Suppressor macrophage (primary cell): ENCODE measurements at places on chromosomes 5 and 9.

- no peak for DNase-seq
Measured at GRCh38 chr5:122507581-122507980, 195.5 kb downstream of the SNCAIP start.

DNA sequence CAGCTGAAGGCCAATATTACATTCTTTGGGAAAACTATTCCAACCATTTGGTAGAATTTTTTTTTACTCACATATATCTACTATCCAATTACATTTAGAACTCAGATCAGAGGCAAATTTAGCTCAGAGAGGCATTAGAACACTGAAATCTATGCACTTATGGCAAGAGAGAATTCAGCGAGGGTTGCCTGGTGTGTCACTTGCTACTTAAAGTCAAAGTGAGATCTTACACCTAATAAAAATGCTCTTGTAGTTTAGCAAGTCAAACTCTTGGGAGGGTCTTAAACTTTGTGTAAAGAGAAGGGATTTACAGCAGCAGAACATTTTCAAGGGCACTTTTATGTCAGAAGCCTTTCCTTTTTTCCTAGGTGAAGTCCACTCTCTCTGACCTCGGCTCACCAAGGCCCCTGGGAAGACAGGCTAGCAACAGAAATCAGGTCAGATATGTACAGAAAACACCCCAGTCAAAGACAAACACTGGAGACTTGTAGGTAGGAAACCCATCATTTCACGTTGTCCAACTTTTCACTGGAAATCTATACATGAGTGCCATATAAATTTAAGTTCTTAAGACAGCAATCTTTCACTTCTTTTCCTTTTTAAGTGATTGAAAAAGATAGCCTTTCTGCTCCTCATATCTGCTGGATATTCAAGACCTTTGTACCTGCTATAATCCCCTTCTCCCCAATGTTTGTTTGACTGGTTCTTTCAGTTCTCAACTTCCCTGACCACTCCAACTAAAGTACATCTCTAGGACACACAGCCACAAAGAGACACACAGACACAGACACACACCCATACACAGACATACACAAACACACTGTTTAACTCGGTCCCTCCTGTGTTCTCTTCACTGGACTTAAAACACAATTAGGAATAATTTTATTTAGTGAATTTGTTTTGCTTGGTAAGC lies 635.8 kb downstream of the PDE4D start:
- DNase-seq = no peak

DNA sequence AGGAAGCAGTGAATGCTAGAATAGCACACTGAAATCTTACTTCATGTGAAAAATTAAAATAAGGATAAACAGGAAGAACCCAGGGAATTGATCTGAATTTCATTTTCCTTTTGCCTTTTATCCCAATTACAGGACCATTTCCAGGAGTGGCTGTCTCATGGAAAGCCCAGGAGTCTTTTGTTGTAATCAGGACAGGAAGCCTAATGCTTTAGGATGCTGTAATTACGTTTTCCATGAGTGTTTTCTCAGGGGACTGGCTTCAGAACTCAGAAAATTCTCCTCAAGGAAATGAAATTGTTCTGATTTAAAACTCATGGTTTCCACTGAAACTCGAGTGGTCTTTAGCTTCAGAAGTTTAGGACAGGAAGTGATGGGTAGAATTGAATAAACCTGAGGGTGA lies 56.6 kb upstream of the CAMK4 start:
- DNase-seq = no peak

DNA sequence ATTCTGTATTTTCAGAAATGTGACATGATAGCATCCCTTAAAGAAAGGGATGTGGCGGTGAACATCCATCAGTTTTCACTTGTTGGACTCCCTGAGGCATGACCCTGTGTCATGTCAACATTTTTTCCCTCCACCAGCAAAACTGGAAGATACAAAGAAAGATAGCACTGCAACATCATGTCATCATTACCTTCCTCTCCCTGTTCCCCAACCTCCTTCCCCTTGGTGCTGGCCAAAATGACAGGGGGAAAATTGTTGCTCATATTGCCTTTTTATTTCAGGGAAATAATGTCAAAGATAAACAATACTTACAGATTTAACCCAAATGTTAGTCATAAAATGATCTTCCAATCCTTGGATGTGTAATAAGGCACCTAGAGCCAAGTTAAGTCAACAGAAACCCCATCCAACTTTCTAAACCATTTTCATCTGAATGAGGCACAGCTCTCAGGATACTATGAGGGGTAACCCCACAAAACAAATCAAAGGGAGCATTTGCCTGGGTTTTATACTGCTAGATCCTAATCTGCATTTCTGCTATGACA lies 644.3 kb downstream of the ACTL7B start:
- no peak for DNase-seq

- no peak for DNase-seq
Measured at GRCh38 chr5:53882676-53883031, 322.2 kb downstream of the NDUFS4 start.

DNA sequence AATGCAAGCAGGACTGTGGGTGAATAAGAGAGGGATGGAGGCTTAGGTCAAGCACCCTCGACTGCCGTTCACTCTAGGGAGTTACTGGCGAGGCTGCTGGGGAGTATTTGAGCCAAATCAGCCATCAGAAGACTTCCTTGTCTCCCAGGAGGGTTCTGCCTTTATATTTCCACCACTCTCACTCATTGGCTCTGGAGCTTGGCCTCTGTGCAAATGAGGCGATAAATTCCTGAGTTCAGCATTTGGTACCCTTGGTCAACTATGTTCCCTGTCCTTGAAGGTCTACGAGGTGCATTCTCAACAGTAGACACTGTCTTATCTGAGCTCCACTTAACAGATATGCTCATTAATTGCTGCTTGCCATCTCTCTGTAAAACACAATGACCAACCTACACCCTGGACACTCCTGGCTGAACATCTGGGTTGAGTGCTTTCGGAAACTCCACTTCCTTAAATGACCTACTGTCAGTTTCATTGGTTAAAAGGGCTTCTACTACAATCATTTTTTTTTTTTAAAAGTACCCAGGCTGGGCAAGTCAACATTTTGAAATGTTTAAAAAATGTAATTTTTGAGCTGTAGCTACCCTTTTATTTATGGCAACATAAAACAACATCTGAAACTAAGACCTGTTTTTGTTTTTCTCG lies 153.2 kb downstream of the NTRK2 start:
- no peak for DNase-seq
